ENCODE measurements at places on chromosomes 5 and 9.

DNA sequence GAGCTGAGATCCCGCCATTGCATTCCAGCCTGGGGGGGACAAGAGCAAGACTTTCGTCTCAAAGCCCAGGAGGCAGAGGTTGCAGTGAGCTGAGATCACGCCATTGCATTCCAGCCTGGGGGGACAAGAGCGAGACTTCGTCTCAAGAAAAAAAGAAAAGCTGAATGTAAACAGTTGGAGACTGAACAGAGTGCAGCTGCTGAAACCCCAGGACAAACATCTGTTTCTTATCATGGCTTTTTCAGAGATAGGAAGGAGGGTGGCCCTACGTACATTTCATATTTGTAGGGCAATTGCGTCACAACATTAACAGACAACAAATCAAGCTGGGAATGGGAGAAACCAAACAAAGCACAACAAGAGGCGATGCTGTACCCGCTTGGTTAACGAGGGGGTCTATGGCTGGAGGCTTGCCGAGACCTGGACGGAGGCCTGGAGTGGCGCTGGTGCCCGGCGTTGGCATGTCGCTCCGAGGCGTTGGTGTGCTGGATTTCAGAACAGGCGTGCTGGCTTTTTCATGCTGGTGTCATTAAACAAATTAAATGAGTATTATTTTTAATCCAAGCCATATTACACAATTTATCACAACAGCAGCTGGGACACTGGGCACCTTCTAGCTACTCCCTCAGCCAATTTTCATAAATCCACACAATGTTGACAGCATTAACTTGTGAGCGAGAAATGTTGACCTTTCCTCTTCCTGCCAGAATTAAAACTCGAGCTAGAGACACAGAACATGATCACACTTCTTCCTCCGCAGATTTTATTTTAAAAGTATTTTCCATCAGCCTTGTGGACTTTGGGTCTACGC, 76.1 kb downstream of the TLE1 start:
- DNase-seq, result no peak

- no peak for DNase-seq
Measured at GRCh38 chr5:7395432-7395946, 449 bp upstream of the ADCY2 start.

DNA sequence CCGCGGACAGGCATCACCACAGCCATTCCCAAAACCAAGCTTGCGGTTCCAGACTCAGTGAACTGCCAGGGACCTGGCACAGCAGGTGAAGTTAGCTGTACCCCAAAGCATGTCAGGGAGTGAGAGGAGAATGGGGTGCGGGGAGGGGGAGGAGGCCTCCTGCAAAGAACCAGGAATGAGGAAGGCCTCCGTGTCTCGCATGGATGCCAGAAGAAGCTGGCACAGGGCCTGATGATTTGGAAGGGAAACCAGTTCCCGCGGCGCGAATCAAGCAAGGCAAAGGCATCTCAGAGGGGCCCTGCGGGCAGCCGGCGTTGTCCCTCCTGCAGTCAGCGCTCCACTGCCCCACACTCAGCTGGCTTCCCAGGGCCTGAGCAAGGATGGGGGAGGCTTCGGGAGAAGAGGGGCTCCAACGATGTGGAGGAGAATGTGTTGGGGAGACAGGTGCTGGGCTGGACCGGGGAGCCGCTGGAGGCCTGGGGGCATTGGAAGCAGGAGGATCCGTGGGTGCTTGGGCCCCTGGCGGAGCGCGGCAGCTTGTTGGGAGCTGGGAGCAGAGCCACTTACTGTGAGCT, 14.6 kb downstream of the SLC9A3 start:
- no peak for DNase-seq

DNA sequence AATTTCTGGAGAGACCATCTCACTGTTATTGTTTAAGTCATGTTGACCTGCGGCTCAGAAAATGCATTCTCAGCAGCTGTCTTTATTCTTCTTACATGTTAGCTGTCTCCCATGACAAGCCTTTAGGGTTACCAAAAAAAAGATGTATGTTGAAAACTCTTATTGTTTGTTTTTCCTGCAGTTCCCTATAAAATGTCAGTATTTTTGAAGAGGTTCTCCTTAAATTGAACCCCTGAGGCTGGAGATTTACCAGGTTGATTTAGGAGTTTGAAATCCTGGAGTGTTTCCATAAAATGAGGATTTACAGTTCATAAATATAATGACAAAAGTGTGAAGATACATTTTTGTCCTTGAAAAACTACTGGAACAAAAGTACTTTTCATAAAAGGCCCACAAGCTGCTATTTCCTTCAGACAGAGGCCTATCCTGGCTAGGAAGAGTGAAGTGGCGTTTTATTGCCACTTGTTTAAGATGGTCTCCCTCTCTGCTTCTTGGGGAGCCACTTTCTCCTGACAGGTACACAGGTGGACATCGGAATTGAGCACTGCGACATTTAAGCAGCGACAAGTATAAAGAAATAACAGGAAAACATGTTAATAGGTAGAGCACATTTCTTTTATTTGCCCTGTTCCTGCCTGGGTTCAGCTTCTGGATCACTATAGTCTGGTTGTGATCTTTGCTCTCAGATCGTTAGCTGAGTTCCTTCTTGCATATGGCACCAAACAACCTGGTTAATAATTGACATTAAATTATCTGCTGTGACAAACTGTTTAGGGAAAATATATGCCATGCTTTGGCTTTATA, 344.8 kb upstream of the RPS23 start:
- DNase-seq, result no peak

DNA sequence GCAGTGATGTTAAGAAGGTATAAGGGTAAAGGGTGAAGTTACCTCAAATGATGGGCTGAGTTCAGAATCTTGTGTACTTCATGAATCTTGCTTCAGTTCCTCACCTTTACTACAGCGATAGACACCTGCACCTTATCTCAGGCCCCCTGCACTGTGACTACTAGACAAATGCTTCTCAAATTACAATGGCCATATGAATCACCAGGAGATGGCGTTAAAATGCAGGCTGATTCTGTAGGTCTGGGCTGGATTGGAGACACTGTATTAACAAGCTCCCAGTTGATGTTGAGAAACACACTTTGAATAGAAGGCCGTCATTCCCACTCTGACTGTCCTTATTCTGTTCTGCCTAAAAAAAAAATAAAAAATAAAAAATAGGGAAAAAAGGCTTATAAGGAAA, 29.8 kb downstream of the TARS1 start:
- DNase-seq, result peak; percentile 1

DNA sequence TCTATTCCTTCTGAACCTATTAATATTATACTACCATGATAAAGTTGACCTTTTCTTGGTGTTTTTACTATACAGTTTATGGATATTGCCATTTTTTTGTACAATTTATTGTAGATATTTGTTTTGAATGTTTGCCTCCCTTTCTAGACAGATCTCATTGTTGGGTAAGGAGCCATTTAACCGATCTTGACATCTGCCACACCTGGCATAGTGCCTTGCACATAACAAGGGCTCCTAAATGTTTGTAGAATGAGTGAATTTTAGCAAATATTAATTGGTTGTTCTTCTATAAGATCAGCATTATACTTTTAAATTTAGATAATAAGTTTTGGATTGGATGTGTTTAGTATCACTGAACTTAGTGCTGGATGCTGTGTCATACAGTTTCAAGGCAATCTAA, 175.3 kb downstream of the GDNF start:
- DNase-seq, result no peak

DNA sequence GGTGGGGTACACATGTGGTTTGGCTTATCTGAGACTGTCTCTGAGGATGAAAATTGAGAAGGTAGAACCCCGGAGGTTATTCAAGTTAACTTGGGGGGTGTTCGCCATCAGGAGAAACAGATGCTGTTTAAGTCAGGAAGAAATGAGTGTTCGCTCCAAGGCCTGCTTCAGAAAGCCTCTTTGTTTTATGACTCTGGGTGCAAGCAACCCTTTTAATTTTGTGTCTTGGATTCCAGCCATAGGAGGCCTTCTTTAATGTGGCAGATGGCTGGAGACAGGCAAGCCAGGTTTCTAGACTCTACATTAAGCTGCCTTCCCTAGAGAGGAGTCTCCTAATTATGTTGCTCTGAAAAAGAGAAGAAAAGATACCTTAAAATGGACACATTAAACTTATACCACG, 4.2 kb upstream of the SMAD5 start:
- DNase-seq, result no peak

DNA sequence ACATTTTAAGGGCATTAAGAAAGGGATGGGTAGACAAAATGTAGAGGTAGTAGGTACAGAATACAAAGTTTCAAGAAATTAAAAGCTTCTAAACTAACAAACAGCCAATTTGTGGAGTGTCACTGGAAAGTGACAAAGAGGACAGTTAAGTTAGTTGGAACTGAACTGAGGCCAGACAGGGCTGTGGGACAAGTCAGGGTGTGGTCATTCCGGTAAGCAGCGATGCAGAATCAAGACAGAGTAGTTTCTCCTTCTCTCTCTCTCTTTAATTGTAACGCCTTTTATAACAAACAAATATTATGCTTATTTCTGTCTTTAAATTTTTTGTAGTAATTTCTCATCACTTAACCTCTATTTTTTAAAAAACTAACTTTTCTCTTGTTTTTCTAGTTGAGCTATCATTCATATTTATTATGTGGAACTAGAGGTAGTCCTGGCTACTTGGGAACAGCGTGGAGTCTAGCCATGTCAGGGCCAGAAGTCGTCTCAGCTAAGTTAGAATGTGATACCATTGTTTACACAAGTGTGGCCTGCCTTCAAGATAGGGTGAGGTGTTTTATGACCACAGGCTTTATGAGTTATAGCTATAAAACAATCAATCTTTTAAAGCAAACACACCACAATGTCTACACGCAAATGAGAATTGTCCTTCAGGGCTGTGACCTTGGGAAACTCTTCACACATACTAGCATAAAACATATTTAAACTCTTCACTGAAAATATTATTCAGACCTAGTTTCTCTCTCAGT, 115.3 kb upstream of the CDKN2B start:
- no peak for DNase-seq

- no peak for DNase-seq
Measured at GRCh38 chr5:151692312-151692711, 5.6 kb upstream of the SPARC start.

DNA sequence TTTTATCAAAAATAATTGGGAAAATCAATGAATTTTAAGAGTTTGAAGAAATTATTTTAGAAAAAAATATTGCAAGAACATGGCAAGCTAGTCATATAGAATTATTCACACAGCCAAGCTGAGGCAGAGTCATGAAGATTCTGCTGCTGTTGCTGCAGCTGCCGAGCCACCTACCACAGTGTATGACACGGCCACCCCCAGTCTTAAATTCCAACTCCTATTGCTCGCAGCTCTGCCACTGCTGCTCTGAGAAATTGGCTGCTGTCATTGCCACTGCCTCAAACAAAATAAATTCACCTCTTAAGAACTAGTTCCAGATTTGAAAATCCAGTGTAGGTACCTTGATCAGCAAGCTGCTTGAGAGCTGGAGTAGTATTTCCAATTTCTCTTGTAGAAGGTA, 1318.8 kb upstream of the ACO1 start:
- no peak for DNase-seq

GRCh38 chr9:126453156-126453963, 126.7 kb downstream of the MVB12B start:
- no peak for DNase-seq

- no peak for DNase-seq
Measured at GRCh38 chr5:166499447-166500240, 1791.8 kb upstream of the WWC1 start.

DNA sequence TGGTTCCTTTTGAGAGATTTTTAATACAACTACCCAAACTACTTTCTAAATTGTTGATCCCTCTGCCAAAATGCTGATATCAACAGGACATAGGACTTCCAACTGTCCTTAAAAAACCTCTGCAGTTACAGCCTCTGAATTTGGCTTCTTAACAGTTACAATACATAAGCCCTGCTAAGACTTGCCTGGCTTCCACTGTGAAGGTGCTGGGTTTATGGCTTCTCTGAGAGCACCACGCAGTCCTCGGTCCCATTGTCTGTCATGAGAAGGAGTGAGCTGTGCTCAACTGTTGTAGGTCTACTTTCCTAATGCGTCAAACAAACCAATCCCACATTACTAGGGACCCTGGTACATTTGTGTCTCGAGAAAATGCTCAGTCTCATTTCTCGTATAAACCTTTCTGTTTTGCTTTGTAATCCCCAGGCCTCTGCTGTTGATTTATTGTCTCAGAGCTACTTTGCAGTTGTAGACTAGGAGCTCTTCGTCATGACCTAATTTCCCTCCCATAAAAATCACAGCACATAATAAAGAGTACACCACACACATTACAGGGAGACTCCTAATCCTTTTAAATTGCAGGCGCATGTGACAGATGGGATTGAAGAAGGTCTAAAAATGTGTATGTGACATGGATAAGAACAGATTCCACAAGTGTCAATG, 274.9 kb downstream of the NR3C1 start:
- no peak for DNase-seq

- DNase-seq, result no peak
Measured at GRCh38 chr5:59716029-59716428, 177.5 kb downstream of the PDE4D start.

GRCh38 chr5:154677921-154678320, 77.3 kb upstream of the LARP1 start:
- no peak for DNase-seq

DNA sequence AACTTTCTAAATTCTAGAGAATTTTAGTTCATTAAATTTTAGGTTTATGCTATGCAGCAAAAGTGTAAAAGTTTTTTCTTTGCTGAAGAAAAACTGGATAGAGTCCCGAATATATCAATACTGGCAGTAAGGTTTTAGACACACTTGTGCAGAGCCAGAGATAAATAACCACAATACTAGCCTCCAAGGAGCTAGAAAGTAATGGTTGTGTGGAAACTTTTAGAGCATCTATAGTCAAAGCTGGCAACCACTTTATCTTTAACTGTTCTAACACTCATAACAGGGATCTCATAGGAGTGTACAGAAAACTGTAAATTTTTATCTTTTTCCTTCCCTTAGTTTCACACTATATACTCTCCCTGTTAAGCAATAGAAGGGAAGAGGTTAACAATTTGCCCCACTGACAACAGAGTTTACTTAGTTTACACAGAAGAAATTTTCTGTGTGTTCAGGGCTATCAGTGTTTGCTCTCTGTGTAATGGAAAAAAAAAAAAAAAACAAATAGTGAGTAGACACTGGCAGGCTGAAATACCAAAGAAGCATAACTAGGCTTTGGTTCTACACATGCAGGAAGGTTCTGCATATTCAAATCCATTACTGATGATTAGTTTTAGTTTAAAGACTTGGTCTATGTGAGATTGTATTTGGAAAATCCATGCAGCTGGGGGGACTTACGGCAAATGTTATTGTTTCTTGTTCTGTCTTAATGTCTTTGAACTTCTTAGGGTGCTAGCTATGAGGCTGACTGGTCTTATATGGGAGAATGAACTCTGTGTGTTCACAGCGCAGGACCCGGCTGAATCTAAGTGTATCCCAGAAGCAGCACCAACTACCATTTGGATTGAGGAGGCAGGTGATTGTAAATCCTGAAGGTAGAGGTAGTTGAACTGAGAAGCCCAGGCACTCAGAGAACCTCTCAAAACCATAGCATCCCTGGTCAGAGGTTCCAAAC, 187.6 kb downstream of the PCSK1 start:
- DNase-seq, result no peak

DNA sequence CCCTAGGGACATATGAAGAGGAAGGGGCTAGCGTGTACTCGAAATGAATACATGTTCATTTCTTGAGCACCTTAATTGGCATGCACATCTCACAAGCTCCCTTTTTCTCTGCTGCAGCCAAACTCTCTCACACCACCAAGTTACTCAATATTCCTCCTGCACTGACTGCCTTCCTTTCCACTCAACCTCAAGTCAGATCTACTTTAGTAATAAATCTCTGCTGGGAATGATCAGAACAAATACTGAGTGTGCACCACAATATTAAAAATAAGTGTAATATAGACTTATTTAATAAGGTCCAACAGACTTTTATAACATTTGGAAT, 995.8 kb upstream of the WWC1 start:
- no peak for DNase-seq

GRCh38 chr5:146002491-146002890, 66.1 kb downstream of the SH3RF2 start:
- no peak for DNase-seq

Data from activated CD4-positive, alpha-beta T cell treated with anti-CD3 and anti-CD28 coated beads, Interleukin-10, Interleukin-2, amounts not matched to agents 100 ng/mL and 50 ng/mL, durations not matched to agents 16 hours and 8 hours (primary cell).